ENCODE measurements at places on chromosomes 7 and 10.

DNA sequence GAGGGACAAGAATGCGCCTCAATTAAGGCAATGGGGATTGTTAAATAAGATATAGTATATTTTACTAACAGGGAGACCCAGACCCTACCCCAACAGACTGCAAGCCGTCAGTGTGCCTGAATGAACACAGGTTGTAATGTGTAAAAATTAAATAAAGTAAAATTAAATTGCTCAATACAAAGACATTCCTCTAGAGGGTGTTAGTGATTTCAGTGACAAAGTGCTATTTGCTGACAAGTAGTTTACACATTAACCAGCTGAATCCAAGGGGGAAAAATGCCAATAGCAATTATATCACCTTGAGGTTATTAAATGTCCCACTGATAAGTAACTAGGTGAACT, 110.5 kb downstream of the EBF3 start:
- peak; percentile 38 for DNase-seq

- no peak for DNase-seq
Observed at GRCh38 chr10:61937631-61938351, 36.3 kb downstream of the ARID5B start.

DNA sequence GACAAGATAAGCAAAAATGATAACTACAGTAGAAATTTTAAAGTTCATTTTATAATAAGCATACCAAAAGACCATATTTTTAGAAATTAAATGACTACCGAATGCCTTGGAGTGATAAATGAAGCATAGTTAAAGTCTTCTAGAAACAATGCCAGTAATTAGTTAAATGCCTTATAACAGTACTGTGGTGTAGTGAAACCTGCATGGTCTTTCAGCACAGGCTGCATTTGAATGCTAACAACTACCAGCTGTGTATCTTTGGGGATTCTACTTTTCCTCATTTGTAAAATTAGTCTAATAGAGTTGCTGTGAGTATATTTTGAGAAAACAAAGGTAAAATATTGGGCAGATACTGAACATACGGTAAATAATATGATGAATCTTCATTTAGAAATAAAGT, 25.1 kb downstream of the TSPAN12 start:
- no peak for DNase-seq

GRCh38 chr7:28207486-28208158, 27.0 kb upstream of the JAZF1 start:
- no peak for DNase-seq

DNA sequence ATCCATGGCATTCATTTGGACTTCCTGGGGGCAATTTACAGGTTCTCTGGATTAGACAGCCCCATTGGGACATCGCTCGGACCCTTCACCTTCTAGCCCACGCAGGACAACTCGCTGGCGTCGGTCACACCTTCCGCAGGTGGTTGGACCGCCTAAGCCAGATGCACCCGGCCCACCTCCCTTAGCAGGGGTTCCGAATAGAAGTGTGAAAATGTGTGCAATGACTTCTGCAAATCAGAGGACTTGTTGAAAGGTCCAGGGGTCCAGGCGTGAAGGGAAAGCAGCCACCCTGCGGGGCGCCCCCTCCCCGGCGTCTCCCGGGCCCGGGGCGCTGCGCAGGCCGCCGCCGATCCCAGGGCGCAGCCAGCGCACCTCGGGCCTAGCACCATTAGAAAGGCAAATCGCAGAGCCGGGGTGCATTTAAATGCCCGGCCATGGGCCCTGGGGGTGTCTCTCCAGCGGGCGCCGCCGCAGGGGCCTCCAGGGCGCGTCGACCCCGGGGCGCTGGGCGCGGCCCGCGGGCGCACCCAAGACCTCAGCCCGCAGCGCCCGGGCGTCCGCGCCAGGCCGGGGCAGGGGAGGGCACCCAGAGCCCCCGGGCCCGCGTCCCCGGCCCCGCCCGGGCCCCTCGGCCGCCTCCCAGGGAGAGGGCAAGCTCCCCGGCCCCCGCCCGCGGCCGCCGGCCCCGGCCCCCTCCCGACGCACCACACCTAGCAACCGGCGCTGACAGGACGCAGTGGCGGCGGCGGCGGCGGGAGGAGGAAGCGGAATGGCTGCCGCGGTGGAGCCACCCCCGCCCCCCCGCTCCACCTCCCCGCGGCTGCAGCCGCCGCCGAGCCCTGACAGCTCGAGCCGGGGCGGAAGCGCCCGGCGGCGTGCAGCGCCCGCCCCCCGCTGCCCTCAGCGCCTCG, 1.2 kb downstream of the JAZF1 start:
- DNase-seq: peak; percentile 42

DNA sequence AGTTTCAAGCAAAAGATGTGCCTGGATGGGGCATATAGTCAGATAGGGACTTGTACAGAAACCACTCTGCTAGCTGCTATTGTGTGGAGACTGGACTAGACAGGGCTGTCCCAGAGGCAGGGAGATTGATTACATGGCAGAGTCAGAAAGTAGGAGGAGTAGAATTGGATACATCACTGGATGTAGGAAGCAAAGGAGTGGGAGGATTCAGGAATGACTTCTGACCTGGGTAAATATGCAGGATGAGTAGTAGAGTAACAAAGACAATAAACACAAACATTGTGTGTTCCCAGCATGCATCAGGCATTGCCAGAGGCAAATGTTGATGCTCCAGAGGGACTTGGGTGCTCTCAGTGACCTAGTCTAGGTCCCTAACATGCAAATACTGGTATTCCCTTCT, 30.9 kb upstream of the MAT1A start:
- no peak for DNase-seq

DNA sequence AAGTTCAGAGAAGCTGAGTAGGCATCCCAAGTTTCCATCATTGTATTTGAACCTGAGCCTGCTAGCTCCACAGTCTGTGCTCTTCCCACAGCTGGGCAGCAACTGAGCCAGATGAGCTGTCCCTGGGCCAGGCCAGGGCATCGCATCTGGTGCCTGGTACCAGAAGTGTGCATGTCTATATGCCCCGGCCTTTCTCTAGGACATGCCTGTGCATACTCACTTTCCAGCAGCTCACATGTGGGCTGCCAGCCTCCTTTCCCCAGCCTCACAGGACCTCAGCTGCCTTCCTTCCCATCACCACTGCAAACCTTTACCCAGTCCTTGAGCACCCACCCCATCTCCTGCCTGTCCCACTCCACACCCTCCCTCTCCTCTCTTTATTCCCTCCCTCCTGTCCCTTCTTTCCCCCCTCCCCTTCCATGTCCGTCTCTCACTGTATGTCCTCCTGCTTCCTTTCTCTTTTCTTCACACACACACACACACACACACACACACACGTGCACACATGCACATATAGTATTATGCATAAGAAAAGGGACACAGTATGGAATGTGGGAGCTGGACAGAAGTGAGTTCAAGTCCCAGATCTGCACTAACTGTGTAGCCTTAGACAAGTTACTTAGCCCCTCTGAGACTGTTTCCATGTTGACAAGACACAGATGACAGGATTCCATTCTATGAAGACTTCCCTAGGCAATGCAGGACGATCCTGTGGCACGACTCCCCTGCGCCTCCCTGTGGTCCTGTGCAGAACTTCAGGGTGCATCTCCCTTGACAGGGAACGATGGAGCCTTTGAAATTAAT, 10.9 kb downstream of the CDHR1 start:
- DNase-seq: peak; percentile 56

- no peak for DNase-seq
Observed at GRCh38 chr10:47283848-47284247, 16.1 kb upstream of the GDF10 start.

DNA sequence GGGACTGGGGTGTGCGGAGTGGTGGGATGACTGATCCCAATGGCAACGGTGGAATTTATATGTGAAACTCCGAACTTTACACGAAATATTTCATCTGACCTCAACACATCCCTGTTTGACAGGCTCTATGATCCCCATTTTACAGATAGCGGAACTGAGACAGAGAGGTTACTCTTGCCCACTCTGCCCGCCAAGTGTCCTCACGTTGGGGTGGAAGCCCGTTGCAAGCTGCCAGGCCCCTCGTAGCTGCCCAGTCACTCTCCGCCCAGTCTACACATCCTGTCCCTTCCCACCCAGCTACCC, 397 bp upstream of the NFE2L3 start:
- no peak for DNase-seq

- no peak for DNase-seq
Observed at GRCh38 chr7:17183630-17184328, 114.7 kb upstream of the AHR start.

- DNase-seq: no peak
Observed at GRCh38 chr7:19090526-19090925, 26.9 kb downstream of the TWIST1 start.

DNA sequence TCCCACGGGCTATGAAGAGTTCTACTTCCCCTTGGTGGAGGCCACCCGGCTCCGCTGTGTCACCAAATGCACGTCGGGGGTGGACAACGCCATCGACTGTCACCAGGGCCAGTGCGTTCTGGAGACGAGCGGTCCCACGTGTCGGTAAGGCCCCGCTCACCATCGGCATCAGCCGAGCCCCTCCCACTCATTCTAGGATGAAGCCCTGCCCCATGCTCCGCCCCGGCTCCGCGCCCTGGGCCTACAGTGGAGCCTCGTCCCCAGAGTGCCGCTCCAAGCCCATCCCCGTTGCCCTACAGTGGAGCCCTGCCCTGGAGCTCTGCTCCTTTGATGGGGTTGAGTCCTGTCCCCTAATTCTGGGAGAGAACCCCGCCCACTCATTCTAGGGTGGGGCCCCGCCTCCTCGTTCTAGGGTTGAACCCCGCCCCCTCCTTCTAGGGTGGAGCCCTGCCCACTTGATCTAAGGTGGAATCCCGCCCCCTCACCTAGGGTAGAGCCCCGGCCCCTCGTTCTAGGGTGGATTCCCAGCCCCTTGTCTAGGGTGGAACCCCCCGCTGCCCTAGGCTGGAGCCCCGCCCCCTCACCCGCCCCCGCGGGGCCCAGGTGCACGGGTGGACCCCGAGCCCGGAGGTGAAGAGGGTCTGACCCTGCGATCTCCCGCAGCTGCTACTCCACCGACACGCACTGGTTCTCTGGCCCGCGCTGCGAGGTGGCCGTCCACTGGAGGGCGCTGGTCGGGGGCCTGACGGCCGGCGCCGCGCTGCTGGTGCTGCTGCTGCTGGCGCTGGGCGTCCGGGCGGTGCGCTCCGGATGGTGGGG, 3.4 kb upstream of the MUC12 start:
- peak; percentile 86 for DNase-seq

DNA sequence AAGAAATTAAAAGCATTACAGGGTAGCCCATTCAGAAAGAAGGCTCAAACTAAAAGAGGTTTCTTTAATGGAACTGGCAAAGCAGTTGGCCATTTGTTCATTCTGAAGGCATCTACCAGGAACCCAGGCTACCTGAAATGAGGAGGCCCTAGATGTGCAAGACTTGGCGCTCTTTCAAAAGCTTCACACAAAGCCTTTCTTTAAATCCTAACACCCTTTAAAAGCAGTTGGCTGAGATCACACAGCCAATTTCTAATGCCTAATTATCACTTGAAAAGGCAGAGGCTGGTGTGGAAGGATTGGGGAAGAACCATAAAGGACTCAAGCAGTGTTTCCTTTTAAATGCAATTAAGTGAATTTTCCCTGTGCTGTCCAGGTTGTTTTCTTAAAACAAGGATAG, 23.2 kb downstream of the PPP1R17 start:
- DNase-seq: no peak

DNA sequence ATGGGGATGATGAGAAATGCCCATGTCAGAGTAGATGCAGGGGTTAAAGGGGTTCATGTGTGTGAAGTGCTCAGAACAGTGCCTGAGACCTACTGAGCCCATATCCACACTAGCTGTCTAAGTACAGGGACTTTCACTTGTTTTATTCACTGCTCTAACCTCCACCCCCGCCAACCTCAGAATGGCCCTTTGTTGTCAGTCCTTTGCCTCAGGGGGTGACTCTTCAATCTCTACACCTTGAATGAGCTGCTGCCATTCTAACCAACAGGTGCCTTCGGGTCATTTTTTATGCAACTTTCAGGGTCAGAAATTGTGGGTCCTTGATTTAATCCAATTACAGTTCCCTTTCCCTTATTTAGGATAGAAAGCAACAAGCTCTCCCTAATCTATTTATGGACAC, 26.2 kb downstream of the VSTM4 start:
- peak; percentile 9 for DNase-seq

DNA sequence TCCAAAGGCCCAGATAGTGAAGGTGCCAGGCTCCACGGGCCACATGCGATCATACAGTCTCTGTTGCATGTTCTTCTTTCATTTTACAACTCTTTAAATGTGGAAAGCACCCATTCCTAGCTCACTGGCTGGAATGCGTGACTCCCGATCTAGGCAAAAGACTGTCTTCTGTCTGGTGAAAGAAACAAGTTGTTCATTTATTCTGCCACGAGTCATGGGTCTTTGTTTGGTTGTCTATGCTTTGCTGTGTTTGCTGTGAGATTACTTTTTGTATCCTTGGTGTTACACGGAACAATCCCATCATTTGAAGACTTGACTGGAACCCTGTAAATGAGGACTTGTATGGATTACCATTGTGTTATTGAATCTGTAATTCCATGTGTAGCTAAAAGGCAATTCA, 41.9 kb downstream of the NPVF start:
- DNase-seq: peak; percentile 73

DNA sequence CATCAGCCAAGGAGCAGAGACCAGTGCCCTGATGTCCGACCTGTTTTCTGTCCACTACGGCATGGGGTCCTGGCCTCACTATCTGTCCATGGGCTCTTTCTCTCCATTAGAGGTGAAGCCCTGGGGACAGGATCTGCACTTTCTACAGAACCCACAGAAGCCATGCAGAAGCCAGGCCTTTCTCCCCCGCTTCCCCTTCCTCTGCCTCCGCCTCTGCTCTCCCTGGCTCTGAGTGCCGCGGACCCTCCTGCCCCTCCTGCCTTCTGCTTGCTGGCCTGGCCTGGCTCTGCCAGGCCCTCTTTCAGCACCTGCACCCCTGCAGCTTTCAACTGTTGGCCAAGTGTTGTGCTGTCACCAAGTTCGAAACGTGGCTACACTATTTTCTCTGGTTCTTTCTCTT, 439.8 kb upstream of the ZMIZ1 start:
- no peak for DNase-seq

GRCh38 chr7:141515941-141516340, 35.3 kb upstream of the AGK start:
- no peak for DNase-seq

DNA sequence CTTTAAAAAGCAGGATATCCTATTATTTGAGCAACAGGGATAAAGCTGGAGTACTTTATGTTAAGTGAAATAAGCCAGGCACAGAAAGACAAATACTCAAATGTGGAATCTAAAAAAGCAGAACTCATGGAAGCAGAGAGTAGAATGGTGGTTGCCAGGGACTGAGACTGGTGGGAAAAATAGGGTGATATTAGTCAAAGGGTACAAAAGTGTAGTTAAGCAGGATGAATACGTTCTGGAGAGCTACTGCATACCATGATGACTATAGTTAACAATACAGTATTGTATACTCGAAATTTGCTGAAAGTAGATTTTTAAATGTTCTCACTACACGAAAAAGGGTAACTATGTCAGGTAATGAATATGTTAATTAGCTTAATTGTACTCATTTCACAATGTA, 125.5 kb upstream of the VSTM2A start:
- DNase-seq: no peak

GRCh38 chr7:108423089-108423989, 32.9 kb downstream of the NRCAM start:
- no peak for DNase-seq
